ENCODE measurements at places on chromosomes 2 and 18. TPM values are rescaled to one million over a fixed set of nuclear protein-coding genes. Genes with fewer than 3 reads are reported as not detected.

GRCh38 chr2:222159221-222159620 is 139.6 kb downstream of the PAX3 start:
- H3K4me3 ChIP-seq, result no peak overlapping the region
- H3K36me3 ChIP-seq, result no peaks in the 10 kb centered on the region
- no peaks in the 10 kb centered on the region for H3K27me3 ChIP-seq
- H3K27ac ChIP-seq, result no peak overlapping the region
- DNase-seq, result no peak

DNA sequence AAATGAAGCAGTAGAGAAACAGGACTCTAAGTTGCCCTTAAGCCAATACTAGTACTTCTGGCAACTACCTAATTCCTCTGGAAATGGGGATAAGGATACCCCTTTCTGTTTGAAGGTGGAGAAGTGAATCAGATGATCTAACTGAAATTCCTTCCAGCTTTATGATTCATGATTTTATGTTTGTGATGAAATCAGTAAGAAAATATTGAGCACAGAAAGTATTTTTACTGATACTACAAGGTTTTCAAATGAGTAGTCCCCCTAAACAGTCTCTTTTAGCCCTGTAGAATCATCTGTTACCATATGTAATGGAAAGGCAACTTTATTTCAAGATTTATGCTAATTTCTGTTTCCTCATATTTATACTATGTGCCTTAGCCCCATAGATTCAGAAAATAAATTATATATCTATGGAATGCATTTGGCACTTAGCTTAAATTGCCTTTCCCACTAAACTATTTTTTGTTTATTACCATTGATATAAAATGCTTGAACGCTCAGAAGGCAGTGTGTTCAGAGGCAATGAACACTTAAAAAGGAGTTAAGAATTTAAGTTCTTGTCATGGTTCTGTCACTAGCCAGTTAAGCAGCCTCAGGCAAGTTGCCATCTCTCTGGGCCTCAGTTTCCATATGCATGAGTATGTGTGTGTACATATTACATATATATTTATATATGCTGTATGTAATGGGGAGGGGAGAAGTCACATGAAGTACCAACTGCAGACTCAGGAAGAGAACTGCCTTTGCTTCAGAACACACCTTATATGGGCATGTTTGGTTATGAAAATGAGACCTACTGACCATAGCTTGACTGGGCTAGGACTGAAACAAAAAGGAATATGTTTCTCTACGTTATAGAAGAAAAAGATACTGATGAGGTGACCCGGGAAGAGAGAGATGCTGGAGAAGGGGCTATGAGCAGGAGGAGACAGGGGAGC is 97.7 kb downstream of the CDC42EP3 start:
- H3K27ac ChIP-seq, result no peak overlapping the region
- no peak overlapping the region for H3K4me3 ChIP-seq
- H3K27me3 ChIP-seq, result no peaks in the 10 kb centered on the region
- H3K4me1 ChIP-seq, result no peaks in the 10 kb centered on the region
- DNase-seq, result no peak
- H3K36me3 ChIP-seq, result no peaks in the 10 kb centered on the region

DNA sequence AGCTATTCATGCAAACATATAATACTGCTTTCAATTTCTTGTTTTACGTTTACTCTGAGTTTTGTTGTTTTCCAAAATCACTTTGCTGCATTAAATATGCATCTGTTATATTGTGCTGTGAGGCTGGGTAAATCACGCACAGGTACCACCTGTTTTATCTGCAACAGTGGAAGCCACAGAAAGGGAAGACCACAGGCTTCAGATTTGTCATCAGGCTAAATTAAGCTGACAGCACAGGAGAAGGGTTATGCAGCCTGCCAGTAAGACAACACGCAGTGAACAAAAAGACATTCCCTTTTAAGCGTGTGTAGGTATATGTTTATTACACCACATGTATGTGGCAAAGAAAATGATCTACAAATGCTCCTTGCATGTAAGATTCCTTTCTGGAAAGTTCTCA is 38.2 kb downstream of the ZNF516 start:
- no peak overlapping the region for H3K4me3 ChIP-seq
- no peak for DNase-seq
- H3K27me3 ChIP-seq, result no peaks in the 10 kb centered on the region
- peaks cover 37% of the 10 kb centered on the region for H3K4me1 ChIP-seq
- H3K36me3 ChIP-seq, result no peaks in the 10 kb centered on the region
- H3K27ac ChIP-seq, result no peak overlapping the region

- H3K27ac ChIP-seq, result no peak overlapping the region
- no peaks in the 10 kb centered on the region for H3K36me3 ChIP-seq
- no peaks in the 10 kb centered on the region for H3K27me3 ChIP-seq
Measured at GRCh38 chr2:63587814-63588384, 378 bp downstream of the WDPCP start.

DNA sequence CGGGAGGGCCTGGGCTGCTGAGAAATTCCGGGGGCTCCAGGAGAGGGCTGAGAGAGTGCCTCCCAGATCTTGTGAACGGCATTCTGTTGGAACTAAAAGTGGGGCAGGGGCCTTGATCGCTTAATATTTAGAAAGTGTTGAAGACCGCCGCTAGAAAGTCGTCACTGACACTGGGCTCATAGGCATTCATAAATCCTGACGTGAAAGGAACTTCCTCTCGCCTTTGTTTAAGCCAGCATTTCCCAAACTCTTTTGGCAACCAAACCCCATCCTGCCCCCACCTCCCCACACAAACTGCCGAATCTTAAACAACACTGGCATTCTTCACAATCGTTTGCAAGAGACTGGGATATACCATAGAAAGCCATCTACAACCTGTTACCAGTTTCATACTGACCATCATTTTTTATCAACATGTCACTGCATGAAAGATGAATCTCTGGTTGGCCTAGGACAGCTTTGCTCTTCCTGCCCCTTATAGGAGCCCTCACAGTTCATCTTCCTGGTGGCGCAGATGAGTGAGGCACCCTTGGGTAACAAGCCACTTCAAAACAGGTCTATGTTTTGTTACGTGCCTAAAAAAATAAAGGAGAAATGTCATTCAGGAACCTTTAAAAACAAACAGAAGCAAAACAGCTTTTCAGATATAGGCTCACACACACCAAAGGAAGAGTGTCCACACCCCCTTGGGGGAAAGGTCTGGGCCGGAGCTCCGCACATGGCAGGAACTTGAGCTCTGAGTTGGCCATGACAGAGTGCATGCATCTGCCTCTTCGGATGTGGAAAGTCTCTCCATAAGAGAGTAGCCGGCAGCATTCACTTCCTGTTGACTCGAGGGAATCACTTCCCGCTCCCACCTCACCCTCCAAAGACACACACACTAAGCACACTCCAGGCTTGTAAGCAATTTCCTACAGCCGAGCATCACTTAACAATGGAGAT is 13.0 kb downstream of the MTERF4 start:
- no peaks in the 10 kb centered on the region for H3K27me3 ChIP-seq
- no peaks in the 10 kb centered on the region for H3K36me3 ChIP-seq
- no peak for DNase-seq
- H3K4me3 ChIP-seq, result no peak overlapping the region
- no peaks in the 10 kb centered on the region for H3K4me1 ChIP-seq

HNRNPLL gene
- total RNA-seq, result 52.5 TPM

- no peak overlapping the region for H3K4me3 ChIP-seq
- no peaks in the 10 kb centered on the region for H3K36me3 ChIP-seq
- H3K27me3 ChIP-seq, result no peaks in the 10 kb centered on the region
- no peaks in the 10 kb centered on the region for H3K4me1 ChIP-seq
- DNase-seq, result no peak
- no peak overlapping the region for H3K27ac ChIP-seq
Measured at GRCh38 chr18:69715191-69715795, 232.4 kb downstream of the CD226 start.
